ENCODE measurements at places on chromosomes 2 and 18. TPM values are rescaled to one million over a fixed set of nuclear protein-coding genes. Genes with fewer than 3 reads are reported as not detected.

RESP18 gene
- not detected for total RNA-seq

- H3K4me3 ChIP-seq, result no peak overlapping the region
- H3K27me3 ChIP-seq, result no peaks in the 10 kb centered on the region
- H3K4me1 ChIP-seq, result peaks cover 36% of the 10 kb centered on the region
- peaks cover 5% of the 10 kb centered on the region for H3K36me3 ChIP-seq
- H3K27ac ChIP-seq, result no peak overlapping the region
Measured at GRCh38 chr18:77003316-77003715, 129.3 kb downstream of the MBP start.

- DNase-seq, result no peak
- no peak overlapping the region for H3K27ac ChIP-seq
- no peaks in the 10 kb centered on the region for H3K36me3 ChIP-seq
- no peaks in the 10 kb centered on the region for H3K4me1 ChIP-seq
Measured at GRCh38 chr2:149903626-149904025, 316.1 kb upstream of the MMADHC start.

DNA sequence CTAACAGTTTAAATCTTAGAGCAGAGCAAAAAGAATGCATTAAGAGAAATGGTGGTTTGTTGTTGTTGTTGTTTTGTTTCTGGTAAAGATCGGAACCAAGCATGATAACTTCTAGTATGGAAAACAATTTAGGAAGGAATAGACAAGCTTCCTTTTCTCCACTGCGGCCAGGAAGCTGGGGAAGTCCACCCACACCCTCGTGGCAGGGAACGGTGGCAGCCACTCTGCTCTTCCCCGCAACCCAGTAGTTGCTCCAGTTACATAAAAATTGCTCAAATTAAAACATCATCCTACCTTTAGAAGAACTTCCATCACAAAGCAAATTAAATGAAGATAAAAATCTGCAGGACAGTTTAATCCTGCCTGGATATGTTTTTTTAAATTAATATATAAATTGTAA is 113.0 kb downstream of the RBMS1 start:
- DNase-seq, result no peak
- no peaks in the 10 kb centered on the region for H3K27me3 ChIP-seq
- H3K4me1 ChIP-seq, result peaks cover 40% of the 10 kb centered on the region

DNA sequence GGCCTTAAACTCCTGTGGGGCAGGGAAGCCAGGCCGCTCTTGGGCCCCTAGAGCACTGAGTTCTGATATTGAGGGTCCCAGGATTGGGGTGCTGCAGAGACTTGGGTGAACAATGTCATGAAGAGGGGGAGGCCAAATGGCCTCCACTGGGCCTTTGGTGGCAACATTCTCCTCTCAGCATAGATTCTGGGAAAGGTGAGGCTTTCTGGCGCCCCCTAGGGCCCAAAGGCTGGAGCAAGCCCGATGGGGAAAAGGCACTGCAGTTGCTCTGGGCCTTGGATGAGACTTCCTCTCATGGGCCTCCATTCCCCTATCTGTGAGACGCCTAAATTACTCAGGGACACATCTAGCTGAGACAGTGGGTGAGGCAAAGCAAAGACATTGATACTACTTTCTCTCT is 84.8 kb downstream of the ACAA2 start:
- no peaks in the 10 kb centered on the region for H3K36me3 ChIP-seq
- no peak for DNase-seq
- no peak overlapping the region for H3K4me3 ChIP-seq
- peaks cover 5% of the 10 kb centered on the region for H3K27me3 ChIP-seq
- H3K27ac ChIP-seq, result no peak overlapping the region
- H3K4me1 ChIP-seq, result no peaks in the 10 kb centered on the region

- peaks cover 35% of the 10 kb centered on the region for H3K4me1 ChIP-seq
- H3K36me3 ChIP-seq, result peaks cover 8% of the 10 kb centered on the region
- no peak overlapping the region for H3K27ac ChIP-seq
- no peaks in the 10 kb centered on the region for H3K27me3 ChIP-seq
- no peak for DNase-seq
Measured at GRCh38 chr2:240631548-240632305, 6.4 kb downstream of the GPR35 start.

ZNF396 gene
- total RNA-seq, result 0.25 TPM

Data from CD4-positive, alpha-beta T cell (primary cell).